Fibroblast of skin of abdomen (primary cell): ENCODE measurements at places on chromosomes 4 and X.
A peak's percentile ranks its signal among the peaks of the same experiment; 100 is the strongest.

DNA sequence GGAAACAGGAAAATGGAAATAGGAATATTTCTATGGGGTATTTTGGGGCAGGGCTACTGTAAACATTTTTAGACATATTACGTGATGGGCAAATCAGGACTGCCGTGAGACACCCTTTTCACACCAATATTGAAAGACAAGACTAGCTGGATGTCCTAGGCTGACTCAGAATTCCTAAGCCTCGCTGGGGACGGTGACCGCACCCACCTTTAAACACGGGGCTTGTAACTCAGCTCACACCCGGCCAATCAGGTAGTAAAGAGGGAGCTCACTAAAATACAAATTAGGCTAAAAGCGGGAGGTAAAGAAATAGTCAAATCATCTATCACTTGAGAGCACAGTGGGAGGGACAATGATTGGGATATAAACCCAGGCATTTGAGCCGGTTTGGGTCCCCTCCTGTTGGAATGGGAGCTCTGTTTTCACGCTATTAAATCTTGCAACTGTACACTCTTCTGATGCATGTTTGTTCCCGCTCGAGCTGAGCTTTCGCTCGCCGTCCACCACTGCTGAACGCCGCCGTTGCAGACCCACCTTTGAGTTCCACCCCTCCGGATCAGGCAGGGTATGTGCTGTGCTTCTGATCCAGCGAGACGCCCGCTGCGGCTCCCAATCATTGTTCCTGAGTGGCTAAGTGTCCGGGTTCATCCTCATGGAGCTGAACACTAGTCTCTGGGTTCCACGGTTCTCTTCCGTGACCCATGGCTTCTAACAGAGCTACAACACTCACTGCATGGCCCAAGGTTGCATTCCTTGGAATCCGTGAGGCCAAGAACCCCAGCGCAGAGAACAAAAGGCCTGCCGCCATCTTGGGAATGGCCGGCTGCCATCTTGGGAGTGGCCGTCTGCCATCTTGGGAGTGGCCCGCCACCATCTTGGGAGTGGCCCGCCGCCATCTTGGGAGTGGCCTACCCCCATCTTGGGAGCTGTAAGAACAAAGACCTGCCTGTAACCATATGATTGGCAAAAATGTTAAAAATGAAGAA is 152.6 kb downstream of the CRLF2 start:
- DNase-seq: no peak

GRCh38 chr4:4606321-4606720 is 64.5 kb upstream of the STX18 start:
- peak; percentile 29 for DNase-seq

DNA sequence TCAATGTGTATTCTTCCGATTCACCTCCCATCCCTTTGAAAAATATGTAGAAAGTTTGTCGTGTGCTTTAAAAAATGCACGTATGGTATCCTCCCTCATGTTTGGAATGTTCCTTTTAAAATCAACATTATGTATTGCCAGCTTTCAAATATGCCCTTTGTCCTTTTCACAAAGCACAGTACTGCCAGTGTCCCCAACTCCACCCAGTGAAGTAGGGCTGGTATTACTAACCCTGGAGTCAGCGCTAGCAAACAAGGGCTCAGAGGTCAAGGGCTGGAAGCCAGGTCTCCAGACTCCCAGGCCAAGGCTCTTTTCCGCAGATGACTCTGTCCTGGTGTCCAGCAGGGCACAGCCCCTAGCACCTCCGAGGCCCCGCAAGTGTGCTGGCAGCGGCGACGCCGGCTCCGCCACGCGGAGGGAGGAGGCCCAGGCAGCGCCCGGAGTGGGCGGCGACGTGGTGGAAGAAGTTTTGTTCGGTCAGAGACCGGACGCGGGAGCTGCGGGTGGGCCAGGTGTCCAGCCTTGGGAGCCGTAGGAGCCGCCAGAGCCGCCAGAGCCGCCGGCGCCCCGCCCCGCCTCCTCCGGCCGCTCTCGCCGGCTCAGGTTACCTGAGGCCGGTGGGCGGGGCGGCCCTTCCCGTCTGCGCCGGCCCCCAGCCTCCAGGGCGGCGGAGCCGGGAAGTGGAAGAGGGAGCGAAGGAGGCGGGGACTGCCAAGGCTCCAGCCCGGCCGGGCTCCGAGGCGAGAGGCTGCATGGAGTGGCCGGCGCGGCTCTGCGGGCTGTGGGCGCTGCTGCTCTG is at the start of gene IL13RA1:
Gene IL13RA1, plus strand, starts transcription at position 720 of the 799 bp plus-strand sequence. Its CDS starts 33 bp downstream, at position 753.
- peak; percentile 84 for DNase-seq

DNA sequence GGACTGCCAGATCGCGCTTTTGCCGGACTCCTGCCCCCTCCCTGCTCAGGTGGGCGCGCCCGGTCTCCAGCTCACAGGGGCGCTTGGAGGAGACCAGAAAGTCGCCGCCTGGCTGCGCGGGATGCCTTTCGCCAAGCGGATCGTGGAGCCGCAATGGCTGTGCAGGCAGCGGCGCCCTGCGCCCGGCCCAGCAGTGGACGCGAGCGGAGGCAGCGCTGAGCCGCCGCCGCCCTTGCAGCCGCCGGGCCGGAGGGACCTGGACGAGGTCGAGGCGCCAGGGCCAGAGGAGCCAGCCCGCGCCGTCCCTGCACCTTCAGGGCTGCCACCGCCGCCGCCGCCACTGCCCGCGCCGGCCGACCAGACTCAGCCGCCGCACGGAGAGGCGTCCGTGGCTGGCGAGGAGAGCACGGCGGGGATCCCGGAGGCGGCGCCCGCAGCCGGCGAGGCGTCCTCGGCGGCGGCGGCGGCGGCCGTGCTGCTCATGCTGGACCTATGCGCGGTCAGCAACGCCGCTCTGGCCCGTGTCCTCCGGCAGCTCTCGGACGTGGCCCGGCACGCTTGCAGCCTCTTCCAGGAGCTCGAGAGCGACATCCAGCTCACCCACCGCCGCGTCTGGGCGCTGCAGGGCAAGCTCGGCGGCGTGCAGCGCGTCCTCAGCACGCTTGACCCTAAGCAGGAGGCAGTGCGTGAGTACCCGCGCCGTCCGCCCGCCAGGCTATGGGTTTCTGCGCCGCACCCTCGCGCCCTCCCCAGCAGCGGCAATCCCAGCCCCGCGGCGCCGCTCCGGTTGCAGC is 834 bp downstream of the NHS start:
- no peak for DNase-seq

DNA sequence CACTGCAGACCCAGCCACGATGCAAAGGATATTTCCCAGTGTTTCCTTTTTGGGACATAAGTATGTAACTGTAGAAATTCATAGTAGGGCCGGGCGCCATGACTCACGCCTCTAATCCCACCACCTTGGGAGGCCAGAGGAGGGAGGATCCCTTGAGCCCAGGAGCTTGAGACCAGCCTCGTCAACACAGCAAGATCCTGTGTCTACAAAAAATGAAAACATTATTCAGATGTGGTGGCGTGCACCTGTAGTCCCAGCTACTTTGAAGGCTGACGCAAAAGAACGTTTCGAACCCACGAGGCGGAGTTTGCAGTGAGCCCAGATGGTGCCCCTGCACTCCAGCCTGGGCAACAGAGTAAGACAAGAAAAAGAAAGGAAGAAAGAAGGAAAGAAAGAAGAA is 49.2 kb downstream of the CRLF2 start:
- DNase-seq: no peak

DNA sequence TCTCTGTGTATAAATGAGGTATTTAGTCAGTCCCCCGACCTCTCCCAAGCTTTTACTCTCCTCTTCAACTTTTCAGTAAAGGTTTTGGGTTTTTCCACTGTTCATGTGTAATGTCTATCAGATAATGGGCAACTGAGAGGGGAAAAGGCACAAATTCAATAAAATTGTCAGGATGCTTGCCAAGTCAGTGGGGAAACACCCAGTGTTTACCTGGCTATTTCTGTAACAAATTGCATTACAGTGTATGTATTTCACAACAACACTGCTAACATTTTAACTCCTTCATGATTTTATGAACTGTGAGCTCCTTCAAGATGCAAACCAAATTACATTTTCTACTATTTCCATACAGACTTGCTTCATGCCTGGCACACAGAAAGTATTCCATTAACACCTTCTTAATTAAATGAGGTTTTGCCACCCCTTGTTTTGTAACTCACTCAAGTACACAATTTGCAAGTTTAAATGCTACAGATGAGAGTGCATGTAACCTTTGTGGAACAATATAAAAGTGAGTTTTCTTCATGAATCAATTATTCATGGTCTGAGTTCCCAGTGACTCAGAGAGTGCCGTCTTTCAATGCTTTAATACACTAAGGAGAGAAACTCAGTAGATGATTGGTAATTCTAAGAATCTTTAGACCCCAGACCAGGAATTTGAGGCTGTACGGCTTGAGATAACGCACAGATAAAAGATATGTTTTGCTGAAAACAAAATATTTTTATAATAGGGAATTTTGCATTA is 149.8 kb upstream of the TLL1 start:
- DNase-seq: no peak

- DNase-seq: no peak
These were observed 10.9 kb downstream of the ASB5 start for GRCh38 chr4:176258135-176258534.

DNA sequence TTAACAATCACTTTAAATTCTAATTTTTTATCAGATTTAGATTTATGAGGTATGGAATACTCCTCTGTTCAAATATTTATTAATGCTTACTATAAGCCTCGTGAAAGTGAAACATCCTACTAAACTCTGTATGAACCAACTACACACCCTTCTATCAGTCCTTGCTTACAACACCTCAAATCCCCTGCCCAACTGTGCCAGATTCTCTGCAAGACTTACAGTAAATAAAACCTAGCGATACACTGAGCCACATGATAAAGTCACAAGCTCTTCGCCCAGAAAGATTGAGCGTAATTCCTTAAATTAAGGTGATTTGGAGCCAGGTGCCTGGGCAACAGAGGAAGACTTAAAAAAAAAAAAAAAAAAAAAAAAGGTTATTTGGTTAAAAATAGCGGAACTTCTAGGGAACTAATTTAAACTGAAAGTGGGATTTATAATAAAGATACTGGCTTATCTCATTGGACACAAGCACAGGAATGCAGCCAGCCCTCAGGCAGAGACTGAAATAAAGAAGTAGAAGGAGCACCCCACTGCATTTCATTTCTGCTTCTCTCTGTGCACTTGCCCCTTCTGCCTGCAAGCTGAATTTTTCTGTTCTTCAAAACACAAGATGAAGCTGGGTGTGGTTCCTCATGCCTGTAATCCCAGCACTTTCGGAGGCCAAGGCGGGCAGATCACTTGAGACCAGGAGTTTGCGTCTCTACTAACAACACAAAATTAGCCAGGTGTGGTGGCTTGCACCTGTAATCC is 17.5 kb upstream of the C4orf36 start:
- no peak for DNase-seq
